H4 (cell line): ENCODE measurements at places on chromosomes 11 and 22.

- no peak for DNase-seq
Measured at GRCh38 chr22:45891996-45892621, 84.9 kb downstream of the WNT7B start.

GRCh38 chr11:35540526-35540925, 15.1 kb upstream of the PAMR1 start:
- DNase-seq, result peak; percentile 79

GRCh38 chr11:87127101-87127500, 89.4 kb downstream of the TMEM135 start:
- no peak for DNase-seq

DNA sequence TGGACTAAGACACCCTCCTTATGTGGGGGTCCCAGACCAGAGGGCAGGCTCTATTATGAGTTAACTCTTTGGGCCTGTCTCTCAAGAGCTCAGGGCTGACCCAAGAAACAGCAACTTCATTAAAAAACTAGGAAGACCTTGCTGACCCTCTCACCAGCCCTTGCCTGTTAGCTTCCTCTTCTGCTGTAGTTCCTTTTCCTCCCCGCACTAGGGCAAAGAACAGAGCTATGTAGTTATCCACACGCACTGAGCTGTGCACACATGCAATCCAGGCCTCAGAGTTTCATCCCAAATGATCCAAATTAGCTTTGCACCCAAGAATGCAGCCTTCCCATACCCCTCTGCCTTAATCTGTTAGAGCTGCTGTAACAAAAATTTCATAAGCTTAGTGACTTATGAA, 539.6 kb upstream of the CADM1 start:
- no peak for DNase-seq

DNA sequence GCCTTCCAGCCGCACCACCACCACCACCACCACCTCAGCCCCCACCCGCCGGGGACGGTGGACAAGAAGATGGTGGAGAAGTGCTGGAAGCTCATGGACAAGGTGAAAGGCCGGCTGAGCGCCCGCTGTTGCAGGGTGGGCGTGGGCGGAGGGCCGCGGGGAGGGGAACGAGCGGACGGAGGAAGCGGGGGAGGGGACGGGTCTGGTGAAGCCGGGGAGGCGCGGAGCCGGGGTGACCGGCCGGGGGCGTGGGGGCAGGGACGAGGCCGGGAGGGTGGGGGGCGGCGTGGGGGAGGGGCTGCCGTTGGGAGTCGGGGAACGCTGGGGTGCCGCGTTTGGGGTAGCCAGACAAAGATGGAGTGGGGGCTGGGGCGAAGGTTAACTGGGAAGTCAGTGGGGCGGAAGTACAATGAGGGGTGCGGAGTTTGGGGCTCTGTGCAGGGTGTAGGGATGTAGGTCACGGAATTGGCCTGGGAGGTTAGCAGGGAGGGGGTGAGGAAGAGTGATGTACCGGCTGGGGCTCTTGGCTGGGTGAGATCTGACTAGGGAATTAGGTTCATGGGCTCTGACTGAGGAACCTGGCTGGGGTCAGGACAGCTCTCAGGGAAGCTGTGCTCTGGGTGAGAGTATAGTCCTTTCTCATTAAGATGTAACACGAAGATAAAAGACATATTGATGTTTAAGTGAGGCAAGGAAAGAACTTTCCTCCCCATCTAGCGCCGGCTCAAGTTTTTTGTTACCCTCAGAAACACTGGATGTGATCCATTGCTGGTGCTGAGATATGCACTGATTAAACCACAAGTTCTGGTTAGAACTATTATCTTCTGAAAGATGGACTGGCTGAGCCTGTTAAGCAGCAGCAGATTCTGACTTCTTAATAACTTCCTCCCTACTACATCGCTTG, 624 bp downstream of the CBL start:
- no peak for DNase-seq

DNA sequence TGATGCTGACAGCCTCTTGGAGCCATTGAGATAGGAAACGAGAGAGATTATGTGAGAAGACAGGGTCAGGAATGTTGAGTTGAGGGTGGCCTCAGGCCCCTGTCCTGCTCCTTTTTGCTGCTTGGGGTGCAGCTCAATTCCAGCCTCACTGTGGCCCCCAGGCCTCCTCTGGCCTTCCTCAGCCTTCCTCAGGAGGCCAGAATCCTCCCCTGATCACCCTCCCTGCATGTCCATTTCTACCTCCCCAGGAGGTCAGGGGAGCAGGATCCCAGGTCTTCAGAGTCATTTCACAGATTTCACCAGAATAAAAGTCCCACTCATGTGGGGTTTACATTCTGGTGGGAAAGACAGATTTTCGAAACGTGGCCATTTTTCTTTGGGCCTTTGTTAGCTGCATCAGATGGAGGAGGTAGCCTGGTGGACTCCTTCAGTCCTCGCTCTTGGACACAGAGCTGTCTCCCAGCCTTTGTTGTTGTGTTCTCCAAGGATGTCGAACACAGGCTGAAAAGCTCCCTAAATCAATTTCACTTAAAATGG, 2.2 kb upstream of the KCNQ1OT1 start:
- DNase-seq, result no peak

DNA sequence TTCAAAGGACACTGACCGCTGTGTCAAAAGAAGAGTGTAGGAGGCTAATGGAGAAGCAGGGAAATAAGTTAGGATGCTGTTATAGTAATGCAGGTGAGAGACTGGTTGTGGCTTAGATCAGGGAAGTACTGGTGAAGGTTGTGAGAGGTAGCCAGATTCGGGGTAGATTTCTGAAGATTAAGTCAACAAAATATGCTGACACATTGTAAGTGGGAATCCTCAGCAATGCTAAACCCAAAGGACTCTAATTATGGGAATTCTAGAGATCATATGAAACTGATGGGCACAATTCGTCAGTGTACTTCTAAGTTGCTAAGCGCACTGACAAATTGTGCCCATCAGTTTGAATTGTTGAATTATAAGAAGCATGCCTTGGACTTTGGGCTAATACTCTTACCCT, 10.0 kb downstream of the ZNF143 start:
- DNase-seq, result no peak

DNA sequence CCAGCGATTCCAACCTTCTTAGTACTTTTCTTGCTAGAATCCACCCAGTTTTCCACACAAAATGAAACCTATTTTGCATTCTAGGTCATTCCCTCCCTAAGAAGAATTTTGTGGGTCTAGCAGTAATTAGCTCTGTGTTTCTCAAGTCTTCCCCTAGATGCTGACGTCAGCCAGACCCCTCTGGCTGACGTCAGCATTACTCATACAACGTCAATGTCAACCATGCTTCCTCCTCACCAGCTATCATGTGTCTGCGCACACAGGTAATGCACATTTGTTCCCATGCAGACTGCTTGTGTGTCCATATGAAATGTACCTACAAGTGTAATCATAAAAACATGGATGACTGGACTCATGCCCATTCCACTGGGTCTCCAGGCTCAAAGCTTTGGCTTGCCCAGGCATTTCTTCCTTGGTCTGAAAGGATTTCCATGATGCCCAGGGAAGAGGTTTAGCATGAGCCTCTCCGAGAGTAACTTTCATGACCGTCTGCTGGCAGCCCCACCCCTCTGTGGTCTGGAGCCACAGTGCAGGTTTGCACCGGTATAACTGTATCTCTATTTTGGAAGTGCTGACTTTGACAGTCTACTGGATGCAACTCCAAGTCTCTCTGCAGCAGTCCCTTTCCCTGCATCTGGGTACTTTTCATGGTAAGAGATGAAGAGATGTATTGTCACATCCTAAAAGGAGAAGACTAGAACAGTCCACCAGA, 58.6 kb downstream of the DSCAML1 start:
- DNase-seq, result no peak

DNA sequence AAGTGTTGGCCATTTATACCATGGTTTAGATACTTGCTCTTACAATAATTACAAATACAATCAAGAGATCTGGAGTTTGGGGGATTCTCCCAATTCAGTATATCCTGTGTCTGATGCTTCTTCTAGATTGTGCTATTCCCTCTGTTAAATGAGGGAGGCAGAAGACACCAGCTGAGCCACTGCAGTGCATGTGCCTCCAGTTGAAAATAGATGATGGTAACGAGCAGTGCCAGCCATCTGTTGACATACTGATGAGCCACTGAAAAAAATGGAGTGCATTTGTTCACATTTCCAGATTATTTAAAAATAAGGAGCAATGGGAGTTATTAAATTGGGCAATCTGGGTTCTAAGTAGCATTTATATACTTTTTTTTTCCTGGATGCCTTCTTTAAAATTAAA, 1428.0 kb upstream of the TENM4 start:
- no peak for DNase-seq

DNA sequence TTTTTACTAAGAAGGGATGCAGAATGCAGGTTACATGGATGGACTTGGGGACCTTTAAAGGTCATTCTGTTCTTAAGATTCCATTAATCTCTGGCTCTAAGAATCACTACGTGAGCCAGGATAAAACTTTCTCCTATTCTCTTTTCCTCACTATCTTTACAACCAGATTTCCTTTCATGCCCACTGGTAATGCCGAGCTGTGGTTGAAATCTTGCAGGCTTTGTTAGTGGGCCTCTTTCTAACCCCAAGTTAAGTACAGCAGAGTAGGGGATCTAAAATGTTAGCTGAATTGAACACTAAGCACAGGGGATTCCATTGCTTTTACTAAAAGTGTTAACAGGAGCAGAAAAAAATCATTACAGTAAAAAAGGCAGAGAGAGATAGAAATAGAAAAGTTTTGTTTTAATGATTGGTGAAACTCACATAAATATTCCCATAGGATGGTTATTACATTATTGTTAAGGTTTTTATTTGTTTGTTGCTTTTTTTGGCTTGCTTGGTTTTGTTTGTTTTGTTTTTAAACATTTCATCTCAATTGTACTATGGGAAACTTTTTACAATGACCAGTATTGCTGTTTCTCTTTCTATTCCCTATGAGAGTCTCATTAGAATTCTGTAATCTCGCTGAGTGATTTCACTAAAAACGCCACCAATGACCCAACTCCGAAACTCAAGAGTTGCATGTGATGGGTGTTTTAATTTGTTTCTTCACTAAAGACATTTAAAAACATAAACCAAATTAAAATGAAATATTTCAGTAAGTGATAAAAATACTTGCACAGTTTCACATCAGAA, 54.1 kb upstream of the HTATIP2 start:
- DNase-seq, result no peak

DNA sequence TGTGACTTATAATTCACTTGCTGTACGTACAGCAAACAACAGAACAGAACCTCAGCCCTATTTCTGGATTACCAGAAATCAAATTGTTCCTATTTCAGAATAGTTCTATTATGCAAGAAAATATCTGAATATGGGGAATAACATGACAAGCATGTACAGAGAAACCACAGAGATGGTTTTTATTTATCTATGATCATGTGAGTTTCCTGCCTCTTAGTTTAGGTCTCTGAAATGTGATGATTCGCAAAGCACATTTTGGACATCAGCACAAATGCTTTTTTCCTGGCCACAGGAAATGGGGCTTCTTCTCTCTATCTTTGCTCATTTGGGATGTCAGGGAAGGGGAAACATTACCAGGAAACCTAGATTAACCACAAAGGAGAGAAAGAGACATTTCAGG, 266.7 kb upstream of the CTSC start:
- no peak for DNase-seq

- no peak for DNase-seq
Measured at GRCh38 chr22:44071781-44072326, 47.8 kb downstream of the PARVB start.

- peak; percentile 26 for DNase-seq
Measured at GRCh38 chr11:123690485-123690884, 36.1 kb upstream of the SCN3B start.
